SJSA1 (cell line): ENCODE measurements at places on chromosomes 3 and 15. TPM values are rescaled to one million over a fixed set of nuclear protein-coding genes. Genes with fewer than 3 reads are reported as not detected.

The SAMMSON gene
- total RNA-seq, result not detected in 2 replicates

The CHAC1 gene
- 1.6 and 1.9 TPM in 2 replicates for total RNA-seq

The SMCO1 gene
- not detected in 2 replicates for total RNA-seq

- no peak overlapping the region for H3K4me3 ChIP-seq
- H3K36me3 ChIP-seq, result no peaks in the 10 kb centered on the region
- no peak overlapping the region for H3K27ac ChIP-seq
- H3K27me3 ChIP-seq, result no peaks in the 10 kb centered on the region
- H3K4me1 ChIP-seq, result no peaks in the 10 kb centered on the region
These were observed 239.5 kb upstream of the MEIS2 start for GRCh38 chr15:37339856-37340255.

- no peak for DNase-seq
- no peak overlapping the region for H3K27ac ChIP-seq
- peaks cover 6% of the 10 kb centered on the region; the same call in 1 of the 2 replicates for H3K36me3 ChIP-seq
- H3K27me3 ChIP-seq, result no peaks in the 10 kb centered on the region
These were observed 116.7 kb downstream of the DLG1 start for GRCh38 chr3:197181741-197182140.

- DNase-seq, result no peak
- H3K27me3 ChIP-seq, result peaks cover 31% of the 10 kb centered on the region
- no peaks in the 10 kb centered on the region for H3K4me1 ChIP-seq
- no peak overlapping the region for H3K27ac ChIP-seq
- H3K4me3 ChIP-seq, result no peak overlapping the region
These were observed 14.4 kb downstream of the FGD5 start for GRCh38 chr3:14832975-14833722.

DNA sequence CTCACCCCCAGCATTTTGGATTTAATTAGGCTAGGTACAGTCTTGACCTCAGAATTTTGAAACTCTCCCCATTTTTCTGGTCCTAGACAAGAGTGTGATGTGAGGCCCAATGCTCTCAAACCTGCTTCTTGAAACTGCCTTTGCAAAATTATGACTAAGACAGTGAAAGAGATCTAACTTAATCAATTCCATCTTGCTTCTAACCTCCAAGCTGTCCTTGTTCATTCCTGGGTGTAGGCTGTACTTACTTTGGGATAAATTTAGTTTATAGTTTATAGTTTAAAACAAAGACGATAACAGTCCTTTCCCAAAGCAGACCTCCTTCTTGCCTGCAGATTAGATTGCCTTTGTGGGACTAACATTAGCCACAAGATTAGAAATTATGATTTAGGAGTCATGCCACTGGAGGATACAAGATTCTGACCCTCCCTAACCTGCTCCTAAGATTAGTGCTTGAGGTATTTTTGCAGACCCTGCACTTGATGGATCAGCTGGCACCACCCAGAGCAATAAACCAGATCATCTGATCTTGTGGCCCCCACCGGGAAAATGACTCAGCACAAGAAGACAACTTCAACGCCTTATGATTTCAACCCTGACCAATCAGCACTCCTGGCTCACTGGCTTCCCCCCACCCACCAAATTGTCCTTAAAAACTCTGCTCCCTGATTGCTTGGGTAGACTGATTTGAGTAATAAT, 59.6 kb downstream of the CD200R1L start:
- no peaks in the 10 kb centered on the region for H3K36me3 ChIP-seq
- H3K27ac ChIP-seq, result no peak overlapping the region
- H3K27me3 ChIP-seq, result no peaks in the 10 kb centered on the region
- H3K4me3 ChIP-seq, result no peak overlapping the region

GRCh38 chr3:45090855-45091254, 55.3 kb downstream of the CDCP1 start:
- no peaks in the 10 kb centered on the region for H3K27me3 ChIP-seq
- H3K4me1 ChIP-seq, result peaks cover 23% of the 10 kb centered on the region
- H3K4me3 ChIP-seq, result no peak overlapping the region
- no peak for DNase-seq
- H3K36me3 ChIP-seq, result no peaks in the 10 kb centered on the region

- peak within 1 kb of the TSS; percentile 93 for H3K4me3 ChIP-seq
- peak; percentile 94 for DNase-seq
- H3K27me3 ChIP-seq, result no peaks in the 10 kb centered on the region
- H3K4me1 ChIP-seq, result peaks cover 22% of the 10 kb centered on the region
- H3K27ac ChIP-seq, result peak within 1 kb of the TSS; percentile 95
- H3K36me3 ChIP-seq, result peaks cover 9% of the 10 kb centered on the region
These were observed at the start of gene RAF1 for GRCh38 chr3:12663936-12664908. Gene RAF1, minus strand, starts transcription at chr3:12664117. Its CDS starts 45,396 bp downstream, at chr3:12618721.

DNA sequence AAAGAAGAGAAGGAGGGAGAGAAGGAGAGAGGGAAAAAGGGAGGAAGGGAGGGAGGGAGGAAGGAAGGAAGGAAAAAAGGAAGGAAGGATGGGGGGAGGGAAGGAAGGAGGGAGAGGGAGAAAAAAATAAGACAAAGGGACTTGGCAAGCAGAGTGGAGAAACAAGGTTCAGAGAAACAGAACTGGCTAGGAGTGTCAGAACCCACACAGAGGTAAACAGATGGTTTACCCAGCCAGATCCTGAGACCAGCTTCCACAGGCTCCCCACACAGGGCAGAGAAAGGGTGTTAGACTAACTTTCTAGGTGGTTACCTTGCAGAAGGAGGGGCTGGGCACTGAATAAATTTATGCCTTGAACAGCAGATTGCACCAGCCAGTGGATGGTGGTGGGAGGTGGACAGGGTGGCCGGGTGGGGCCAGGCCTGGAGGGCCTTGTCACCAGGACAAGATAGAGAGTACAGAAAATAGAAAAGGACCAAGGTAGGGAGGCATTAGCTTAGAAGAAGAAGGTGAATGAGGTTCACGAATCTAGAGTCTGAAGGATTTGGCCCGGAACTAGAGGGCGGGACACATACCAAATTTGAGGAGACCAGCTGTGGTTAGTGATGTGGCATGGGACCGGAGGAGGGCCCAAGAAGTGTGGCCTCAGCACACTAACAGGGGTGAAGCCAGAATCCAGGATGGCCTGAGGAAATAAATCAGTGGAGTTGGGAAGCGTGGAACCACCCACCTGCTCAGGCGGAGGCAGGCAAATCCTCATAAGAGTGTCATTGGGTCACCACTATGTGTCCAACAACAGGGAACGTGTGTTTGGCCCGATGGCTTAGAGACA, 1.2 kb upstream of the TM4SF1 start:
- peaks cover 21% of the 10 kb centered on the region for H3K36me3 ChIP-seq
- DNase-seq, result no peak
- peaks cover 52% of the 10 kb centered on the region for H3K4me1 ChIP-seq
- peak overlapping the region; percentile 77 for H3K27ac ChIP-seq

- peaks cover 18% of the 10 kb centered on the region for H3K4me1 ChIP-seq
- H3K36me3 ChIP-seq, result no peaks in the 10 kb centered on the region
- no peak overlapping the region for H3K27ac ChIP-seq
- no peaks in the 10 kb centered on the region for H3K27me3 ChIP-seq
These were observed 138.4 kb downstream of the FAM43A start for GRCh38 chr3:194824100-194824499.

DNA sequence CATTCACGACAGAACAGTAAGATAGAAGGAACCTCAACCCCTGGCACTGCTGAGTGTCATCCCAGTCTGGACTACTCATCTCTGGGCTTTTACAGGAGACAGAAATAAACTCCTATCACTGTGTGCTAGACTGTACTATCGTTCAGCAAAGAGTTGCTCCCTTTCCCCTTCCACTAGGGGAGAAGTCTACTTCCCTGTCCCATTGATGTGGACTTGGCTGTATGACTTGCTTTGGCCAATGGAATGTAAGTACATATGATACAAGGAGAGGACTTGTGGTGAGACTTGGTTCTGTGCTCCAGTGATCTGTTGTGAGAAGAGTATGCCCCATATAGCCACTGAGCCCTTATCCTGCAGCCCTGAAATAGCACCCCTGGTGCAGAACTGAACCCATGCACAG, 5.3 kb upstream of the KIF7 start:
- DNase-seq, result no peak
- H3K36me3 ChIP-seq, result no peaks in the 10 kb centered on the region
- no peaks in the 10 kb centered on the region for H3K27me3 ChIP-seq
- H3K4me3 ChIP-seq, result no peak overlapping the region
- H3K4me1 ChIP-seq, result peaks cover 26% of the 10 kb centered on the region
- H3K27ac ChIP-seq, result no peak overlapping the region

DNA sequence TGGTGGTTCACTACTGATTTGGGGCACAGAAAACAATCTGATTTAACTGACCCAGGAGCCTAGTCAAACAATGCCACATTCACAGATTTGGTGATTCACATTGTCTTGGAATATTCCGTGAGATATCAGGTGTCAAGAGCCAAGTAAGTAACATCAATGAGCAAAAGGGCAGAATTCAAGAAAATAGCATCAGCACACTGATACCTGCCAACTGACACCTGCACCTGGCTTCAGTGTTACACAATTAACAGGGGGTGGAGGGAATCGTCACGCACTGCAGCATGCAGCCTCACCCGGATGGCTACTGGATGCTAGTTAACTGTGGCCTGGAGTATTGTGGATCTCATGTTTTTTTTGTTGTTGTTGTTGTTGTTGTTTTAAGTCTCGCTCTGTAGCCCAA, 17.6 kb downstream of the CCNL1 start:
- peaks cover 6% of the 10 kb centered on the region; the same call in 1 of the 2 replicates for H3K27me3 ChIP-seq
- no peak overlapping the region for H3K27ac ChIP-seq
- no peak for DNase-seq
- H3K36me3 ChIP-seq, result peaks cover 43% of the 10 kb centered on the region
